Fibroblast of pulmonary artery (primary cell): ENCODE measurements at places on chromosomes 13 and 19.
A peak's percentile ranks its signal among the peaks of the same experiment; 100 is the strongest.

DNA sequence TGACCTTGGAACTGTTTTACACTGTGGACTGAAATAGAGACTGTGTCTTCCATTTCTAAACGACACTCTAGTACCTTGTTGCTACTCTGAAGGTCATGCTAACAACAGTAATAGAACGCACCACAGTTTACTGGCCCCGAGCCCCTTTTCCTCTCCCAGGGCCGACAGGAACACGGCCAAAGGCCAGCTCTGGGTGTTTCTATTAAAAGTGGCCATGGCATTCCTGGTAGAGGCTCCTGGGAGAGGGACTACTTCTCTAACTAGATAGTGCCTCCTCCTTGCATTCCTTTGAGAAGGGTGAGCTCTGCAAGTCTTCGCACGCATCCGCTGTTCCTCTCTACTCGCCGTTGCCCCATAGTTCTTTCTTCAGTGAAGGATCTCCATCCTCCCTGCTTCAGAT, 18.7 kb upstream of the SIAH3 start:
- DNase-seq = no peak

GRCh38 chr19:41734585-41734984, 20.7 kb upstream of the CEACAM6 start:
- no peak for DNase-seq

- DNase-seq = no peak
These were observed 7.2 kb downstream of the UHRF1 start for GRCh38 chr19:4916292-4917082.

- DNase-seq = no peak
These were observed 22.2 kb downstream of the DCLK1 start for GRCh38 chr13:36108954-36109353.

DNA sequence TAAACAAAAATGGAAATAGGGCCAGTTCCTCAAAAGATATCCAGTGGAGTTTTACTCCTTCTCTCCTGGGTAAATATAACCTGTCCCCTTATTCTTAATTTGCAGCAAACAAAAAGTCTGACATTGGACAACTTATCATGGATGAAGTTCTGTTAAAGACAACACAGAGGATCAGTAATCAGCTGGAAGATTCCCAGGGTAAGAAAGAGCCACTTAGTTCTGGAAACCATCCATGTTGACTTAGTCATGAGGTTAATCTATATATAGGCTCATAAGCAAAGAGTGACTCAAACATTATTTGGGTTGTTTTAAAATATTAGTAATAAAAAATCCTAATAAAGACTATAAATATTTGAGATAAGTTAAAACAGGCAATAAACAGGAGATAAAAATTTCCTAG, 40.5 kb upstream of the EBPL start:
- DNase-seq = peak; percentile 66

- DNase-seq = no peak
These were observed 8.0 kb upstream of the BAX start for GRCh38 chr19:48946463-48947257.

DNA sequence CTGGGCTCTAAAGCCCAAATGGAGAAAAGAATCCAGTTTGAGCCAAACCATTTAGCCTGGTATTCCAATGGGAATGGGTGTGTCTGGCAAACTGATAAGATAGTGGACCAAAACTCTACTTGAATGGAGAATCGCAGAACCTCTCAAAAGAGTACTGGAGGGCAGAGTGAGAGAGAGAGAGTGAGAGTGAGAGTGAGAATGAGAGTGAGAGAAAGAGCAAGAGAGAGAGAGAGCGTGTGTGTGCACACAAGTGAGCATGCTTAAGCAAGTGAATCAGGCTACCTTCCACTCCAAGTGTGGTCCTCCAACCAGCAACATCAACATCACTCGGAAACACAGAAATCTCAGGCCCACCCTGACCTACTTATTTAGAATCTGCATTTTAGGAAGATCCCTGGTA, 58.8 kb downstream of the UQCRFS1 start:
- no peak for DNase-seq

DNA sequence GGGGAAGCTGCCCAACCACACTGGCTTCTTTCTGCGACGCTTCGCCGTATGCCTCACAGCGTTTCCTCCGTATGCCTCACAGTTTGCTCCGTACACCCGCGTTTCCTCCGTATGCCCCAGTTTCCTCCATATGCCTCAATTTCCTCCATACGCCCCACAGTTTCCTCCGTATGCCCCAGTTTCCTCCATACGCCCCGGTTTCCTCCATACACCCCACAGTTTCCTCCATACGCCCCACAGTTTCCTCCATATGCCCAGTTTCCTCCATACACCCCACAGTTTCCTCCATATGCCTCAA, 22.6 kb downstream of the GAS6 start:
- no peak for DNase-seq

DNA sequence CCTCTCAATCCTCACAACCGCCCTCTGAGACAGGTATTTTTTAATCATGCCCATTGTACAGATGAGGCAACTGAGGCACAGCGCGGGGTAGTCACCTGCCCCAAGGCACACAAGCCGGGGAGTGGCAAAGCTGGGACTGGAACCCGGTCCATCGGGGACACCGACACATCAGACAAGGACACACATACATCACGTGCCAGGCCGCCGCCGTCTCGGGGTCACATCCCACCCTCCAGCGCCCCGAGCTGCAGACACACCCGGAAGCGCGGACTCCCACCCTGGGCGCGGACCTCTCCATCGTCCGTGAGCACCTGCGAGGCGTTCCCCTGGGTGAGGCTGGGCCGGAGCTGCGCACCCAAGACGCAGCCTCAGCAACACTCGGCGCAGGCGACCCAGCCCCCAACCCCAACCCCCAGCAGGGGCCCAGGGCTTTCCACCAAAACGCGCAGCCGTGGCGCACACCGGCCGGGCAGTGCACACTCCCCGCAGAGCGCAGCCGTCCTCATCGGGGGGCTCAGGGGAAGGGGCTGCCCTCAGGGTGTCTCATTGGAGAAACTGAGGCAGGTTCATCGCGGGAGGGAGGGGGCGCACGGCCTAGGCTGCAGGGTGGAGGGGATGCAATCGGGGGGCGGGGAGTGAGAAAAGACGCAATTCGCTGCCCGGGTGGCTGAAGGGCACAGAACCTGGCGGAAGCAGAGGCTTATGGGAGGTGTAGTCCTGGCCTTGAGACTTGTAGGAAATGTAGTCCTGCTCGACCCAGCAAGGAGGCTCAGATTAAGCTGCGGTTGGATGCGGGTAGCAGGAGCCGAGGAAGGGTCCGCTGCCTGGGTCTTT, 1.9 kb upstream of the LMTK3 start:
- peak; percentile 72 for DNase-seq

GRCh38 chr19:17424743-17425365, 5.0 kb downstream of the MVB12A start:
- peak; percentile 53 for DNase-seq

- no peak for DNase-seq
These were observed 23.0 kb downstream of the MIR17HG start for GRCh38 chr13:91370501-91370900.

- no peak for DNase-seq
These were observed 780 bp downstream of the CD177 start for GRCh38 chr19:43354305-43354627.

DNA sequence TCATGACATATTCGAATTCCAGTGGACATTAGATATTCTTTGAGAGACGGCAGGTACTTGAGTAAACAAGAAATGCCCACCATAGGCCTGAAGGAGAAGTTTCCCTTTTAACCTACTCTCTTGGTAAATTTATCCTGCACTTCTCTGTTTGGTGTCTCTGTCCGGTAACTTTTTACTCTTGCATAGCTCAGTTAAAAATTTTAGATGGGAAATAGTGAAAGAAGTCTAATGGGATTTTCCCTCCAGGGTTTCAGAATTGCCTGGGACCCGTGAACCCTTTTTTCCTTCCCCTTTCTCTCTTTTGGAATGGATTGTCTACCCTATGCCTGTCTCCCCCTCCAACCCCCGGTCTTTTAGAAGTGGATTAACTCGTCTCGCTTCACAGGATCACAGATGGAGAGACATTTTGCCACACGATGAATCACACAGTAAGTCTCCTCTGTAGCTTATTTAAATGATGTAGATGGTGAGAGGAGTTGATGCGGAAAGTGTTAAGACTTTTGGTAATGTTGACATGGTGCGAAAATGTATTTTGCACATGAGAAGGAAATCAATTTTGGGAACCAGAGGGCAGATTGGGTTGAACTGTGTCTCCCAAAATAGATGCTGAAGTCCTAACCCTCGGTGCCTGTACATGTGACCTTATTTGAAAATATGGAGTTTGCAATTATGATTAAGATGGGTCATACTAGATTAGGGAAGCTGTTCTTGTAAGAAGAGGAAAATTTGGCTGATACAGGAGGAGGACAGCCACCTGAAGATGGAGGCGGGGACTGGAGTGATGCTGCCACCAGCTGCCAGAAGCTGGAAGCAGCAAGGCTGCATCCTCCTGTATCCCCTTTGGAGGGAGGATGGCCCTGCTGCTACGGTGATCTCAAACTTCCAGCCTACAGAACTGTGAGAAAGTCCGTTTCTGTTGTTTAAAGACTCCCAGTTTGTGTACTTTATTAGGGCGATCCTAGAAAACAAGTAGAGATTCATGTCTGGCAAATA, 711 bp upstream of the MIPEP start:
- DNase-seq = no peak

- no peak for DNase-seq
These were observed 96.9 kb downstream of the TBC1D4 start for GRCh38 chr13:75384879-75385707.

DNA sequence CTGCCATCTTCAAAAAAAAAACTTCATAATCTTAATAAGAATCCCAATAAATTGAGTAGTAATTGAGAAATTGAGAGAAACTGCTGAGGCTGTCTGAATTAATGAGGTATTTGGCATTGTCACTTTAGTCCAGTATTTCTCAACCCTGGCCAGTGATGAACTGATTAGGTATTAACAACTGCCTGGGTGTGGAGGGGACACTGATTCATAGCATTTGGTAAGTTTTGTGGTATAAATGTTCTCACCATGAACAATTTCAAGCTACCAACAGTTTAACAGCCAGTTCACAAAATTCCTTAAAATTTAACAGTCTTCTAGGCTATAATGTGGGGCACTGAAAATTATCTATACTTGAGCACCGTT, 18.3 kb downstream of the GPC6 start:
- DNase-seq = peak; percentile 40

DNA sequence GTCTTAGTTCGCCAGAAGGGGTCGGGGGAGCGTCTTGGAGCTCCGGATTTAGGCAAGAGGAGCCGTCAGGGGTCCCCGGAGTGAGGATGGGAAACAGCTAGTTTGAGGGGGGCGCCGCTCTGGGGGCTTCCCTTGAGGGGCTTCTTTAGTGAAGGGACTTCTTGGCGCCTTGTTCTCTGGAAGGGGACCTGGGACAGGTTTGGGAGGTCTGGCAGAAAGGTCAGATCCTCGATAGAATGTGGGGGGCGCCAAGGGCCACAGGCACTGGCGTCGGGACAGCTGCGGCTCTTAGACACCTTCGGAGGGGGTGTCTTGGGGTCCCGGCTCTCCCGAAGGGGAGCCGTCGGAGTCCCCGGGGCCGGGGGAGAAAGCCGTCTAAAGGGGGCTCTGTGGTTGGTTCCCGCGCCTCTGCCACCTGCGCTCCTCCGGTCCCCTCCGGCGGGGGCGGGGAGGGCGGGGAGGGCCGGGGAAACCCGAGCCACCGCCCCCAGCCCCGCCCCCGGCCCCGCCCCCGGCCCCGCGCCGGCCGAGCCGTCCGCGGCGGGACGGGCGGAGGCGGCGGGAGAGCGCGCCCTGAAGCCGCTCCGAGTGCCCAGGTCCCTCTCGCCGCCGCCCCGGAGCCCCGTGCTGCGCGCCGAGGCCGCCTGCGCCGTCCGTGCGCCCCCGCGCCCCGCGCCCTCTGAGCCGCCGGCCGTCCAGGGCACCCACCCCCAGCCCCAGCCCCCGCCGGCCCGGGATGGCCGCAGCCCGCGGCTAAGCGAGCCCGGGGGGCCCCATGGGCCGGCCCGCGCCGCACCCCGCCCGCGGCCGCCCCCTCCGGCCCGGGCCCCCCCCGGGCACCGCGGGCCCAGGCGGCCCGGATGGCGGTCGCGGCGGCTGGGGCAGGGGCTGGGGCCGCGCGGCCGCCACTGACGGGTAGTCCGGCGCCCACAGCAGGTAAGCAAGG, at the start of gene NRTN:
NRTN (plus strand) TSS at position 552 of the 946 bp plus-strand sequence. CDS start 19,099 bp downstream, outside the sequence.
- DNase-seq = no peak

DNA sequence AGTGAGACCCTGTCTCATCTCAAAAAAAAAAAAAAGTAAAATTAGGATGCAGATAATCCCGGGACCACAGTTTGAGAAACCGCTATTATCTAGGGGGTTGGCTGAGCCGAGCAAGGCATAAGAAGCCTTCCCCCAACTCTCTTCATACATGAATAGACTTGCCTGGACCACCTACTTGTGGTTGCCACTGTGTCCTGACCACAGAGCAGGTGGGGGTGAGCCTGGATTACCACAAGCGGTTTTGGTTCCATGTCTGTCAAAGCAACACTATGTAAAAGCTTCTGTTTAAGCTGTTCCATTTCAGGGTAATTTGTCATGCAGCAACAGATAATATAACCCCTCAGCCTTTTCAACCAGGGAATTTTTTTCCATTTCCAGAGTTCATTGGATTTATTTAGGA, 3.3 kb upstream of the NAPA start:
- DNase-seq = no peak

GRCh38 chr13:111472559-111473460, 152.4 kb downstream of the TEX29 start:
- DNase-seq = no peak

DNA sequence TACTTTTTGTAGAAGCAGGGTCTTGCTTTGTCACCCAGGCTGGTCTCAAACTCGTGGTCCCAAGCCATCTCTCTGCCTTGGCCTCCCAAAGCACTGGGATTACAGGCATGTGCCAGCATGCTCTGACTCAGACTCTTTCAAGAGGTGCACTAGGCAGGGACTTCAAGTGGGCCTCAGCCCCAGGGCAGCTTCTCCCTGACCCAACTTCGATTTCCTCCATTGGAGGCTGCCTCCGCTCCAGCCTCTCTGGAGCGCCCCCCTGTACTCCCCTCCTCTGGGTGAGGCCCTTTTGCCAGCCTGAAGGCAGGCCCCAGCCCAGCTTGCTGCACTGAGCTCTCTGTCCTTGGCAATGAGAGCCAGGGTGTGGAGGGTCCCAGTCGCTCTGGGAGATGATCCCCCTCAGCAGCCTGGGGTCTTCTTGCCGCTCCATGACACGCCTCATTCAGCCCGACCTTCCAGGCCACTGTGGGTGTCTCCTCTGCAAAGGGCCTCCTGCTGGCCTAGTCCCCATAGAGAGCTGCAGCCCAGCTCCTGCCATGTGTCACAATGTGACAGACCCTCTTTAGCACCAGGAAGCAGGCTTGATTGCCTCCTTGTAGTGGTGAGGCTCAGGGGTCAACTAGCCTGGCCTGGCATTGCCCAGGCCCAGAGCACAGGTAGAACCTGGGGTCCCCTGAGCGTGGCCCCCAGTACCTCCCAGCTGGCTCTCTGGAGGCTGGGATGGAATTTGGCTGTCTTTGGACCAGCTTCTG, 16.4 kb downstream of the CARM1 start:
- DNase-seq = no peak

DNA sequence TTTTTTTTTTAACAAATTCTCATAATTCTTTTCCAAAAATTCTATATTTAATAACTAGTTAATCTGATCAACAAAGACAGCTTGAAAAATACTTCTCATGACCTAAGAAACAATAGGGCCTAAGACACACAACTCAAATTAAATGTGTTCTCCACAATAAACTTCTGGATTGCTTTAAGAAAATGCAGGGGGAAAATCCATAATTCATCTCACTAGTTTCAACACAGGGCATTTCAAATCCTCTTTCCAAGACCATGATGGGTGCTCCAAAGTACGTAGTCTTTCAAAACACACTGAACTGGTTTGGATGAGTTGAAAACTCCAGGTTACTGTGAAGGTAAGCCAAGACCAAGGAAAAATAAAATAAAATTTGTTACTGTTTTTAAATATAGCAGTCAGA, 62.6 kb downstream of the DCLK1 start:
- no peak for DNase-seq

GRCh38 chr13:112954488-112955270, 14.3 kb upstream of the MCF2L start:
- no peak for DNase-seq

- no peak for DNase-seq
These were observed 91.2 kb downstream of the KCTD15 start for GRCh38 chr19:33887891-33888290.
